Thoracic aorta (tissue), 2 donors: ENCODE measurements at places on chromosomes 2 and 18.

DNA sequence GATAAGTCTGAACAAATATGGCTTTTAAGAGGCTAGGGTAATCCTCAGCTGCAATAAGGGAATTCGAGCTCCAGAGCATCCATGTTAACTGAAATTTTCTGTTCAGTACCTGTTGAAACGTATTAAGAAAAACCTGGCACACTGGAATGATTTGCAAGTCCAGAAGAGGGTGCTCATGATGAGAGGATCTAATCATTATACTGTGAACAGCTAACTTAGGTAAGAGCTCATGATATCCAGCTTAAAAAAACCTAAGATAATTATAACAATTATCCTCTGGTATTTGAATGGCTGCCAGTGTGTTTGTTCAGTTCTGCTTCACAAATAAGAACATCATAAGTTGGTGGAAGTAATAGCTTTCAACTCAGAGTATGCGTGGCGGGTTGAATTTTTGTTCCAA, 1118.3 kb upstream of the DDX18 start:
- DNase-seq = no peak

- no peak for DNase-seq
Measured at GRCh38 chr18:66873899-66874298, 270.0 kb upstream of the CDH19 start.

GRCh38 chr2:197628043-197628500, 47.3 kb downstream of the RFTN2 start:
- no peak for DNase-seq

DNA sequence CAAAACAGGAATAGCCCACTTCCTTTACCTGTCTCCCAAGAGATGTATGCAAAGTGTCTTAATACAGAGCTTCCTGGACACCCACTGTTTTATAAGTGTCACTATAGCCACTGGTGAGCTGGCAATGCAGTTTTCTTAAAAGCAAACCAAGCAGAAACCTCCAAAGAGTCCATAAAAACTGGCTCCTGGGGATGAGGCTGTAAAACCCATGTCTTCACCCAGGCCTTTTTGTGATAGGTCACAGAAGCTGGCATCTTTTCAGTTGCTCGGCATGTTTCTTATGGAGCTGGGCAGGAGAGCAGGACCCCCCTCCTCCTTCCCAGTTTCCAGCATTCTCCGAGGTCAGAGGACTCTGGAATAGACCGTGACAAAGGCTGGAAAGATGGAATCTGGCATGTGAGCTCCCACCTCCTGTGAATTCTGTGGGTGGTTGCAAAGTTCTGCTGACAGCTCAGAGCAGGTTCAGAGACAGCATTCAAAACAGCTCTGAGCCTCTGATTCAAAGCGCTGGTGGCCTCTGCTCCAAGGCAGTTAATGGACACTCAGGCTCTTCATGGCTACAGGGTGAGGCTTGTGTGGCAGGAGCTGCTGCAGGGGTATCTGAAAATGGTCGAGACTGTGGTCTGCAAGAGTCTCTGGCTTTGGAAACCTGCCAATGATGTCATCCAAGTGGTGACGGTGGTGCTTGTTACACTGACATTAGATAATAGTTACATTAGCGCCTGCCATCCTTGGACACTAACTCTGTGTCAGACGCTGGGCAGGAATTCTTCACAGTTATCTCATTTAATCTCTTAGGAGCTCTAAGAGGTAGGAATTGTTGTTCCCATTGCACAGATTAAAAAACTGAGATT, 283.4 kb downstream of the CLIP4 start:
- no peak for DNase-seq

DNA sequence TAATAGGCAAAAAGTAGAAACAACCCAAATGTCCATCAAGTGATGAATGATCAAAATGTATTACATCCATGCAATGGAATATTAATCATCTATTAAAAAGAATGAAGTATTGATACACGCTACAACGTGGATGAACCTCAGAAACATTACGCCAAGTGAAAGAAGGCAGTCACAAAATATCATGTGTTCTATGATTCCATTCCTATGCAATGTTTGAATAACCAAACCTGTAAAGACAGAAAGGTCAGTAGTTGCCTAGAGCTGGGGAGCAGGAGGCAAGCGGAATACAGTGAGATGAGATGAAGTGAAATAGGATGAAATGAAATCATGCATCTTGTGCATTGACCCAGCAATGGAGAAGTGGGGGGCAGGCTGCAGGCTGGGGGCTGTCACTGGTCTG, 17.9 kb upstream of the COL6A3 start:
- DNase-seq = no peak

DNA sequence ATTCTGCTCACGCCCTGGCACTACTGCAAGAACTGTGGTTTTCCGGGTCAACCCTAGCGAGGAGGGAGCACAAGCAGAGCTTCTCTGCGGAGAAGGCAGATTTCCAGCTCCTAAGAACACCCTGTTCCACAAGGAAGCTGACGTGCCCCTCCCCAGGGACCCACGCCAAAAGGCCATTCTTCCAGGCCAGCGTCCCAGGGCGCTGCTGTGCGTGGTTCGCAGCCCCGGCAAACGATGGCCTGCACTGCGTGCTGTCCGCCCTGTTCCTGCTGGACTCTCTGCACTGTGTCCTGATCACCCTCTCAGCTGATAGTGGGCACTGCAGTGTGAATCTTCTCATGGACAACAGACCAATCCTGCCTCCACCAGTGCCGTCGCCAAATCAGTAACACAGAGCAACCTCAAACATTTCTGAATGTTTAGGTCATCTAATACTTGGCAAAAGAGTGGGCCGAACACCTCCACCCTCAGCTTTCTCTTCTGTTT, 49.1 kb downstream of the ADI1 start:
- DNase-seq = peak; percentile 57

- no peak for DNase-seq
Measured at GRCh38 chr2:191618786-191619185, 59.1 kb upstream of the NABP1 start.

GRCh38 chr2:131425231-131425941, 50.5 kb upstream of the TUBA3D start:
- DNase-seq = no peak

DNA sequence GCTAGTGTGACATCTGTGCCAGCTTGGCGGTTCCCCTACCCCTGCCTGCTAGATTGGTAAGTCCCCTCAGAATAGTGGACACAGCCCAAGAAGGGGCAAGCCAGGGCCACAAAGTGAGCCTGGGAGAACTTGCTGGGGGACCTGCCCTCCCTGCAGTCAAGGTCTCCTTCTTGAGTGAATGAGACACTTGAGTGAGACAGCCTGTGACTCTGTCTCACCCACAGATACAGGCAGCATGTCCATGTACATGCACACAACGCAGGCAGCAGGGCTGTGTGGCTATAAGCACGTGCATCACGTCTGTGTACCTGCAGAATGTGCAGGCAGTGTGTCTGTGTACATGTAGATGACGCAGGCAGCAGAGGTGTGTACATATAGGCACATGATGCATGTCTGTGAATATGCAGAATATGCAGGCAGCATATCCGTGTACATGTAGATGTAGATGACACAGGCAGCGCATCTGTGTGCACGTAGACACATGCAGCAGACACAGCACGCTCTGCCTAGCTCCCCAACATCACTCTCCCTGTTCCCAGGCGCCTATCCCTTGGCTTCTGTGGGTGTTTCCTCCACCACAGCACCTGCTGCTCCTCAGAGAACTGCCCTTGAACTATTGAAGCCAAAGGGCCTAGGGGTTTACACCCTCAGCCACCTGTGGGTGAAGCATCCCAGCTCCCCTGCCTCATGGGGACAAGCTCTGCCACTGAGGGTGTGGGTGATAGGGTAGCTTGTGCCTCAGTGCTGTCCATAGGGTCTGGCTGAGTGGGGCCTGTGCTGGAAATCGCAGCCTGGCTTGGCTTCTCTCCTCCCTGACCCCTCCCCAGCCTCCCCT, 147.2 kb upstream of the TWIST2 start:
- DNase-seq = no peak

- no peak for DNase-seq
Measured at GRCh38 chr18:35811896-35812295, 160.6 kb upstream of the RMP24 start.

DNA sequence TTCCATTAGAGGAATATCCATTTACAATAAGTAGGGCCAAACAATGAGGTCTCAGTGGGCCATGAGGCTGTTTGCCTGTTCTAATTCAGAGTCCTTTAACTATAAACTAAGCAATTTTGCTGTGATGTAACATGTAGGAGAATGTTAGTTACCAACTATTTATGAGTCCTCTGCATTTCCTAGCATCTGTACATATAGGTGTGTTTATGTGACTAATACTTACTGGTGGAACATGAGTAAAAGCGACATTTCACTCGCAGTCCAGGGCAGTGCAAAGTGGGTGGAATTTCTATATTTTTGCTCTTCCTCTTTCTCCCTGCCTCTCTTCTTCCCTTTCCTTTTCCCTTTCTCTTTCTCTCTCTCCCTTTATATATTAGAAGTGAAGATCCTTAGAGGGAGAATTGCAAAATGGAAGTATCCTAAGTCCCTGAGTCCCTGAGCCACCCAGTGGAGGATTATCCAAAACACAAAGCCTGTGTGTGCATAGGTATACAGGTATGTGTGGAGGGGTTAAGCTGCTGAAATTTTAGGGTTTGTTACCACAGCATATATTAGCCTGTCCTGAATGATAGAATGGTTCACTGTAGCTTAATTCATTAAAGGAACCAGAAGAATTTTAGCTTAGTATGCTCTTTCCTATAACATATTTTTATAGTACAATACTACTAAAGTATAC, 487.0 kb upstream of the FANCL start:
- no peak for DNase-seq

DNA sequence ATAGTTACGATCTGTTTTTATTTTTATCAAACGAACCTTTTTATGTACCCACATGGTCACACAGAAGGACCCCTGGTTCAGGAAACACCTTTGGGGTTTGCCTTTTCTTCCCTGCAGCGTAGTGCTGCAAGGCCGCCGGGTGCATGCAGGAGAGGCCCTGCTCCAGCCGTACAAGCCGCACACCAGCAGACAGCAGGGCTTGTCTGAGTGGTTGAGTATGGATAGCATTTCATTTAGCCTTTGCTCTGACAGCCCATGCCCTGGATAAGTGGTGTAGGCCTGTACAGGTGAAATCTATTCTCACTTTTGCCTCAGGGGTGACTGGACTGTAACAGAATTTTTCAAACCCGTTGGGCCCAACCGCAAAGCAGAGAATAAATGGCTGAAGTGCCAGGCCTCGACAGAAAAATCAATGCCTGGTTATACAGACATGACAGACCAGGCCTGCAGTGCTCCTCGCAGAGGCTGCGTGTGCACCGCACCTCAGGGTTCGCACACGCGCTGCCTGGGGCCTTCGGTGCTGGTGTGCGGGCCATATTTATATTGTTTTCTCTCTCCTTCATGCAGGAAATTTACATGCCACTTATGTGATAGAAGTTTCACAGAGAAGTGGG, 279.1 kb downstream of the ZNF407 start:
- DNase-seq = no peak

GRCh38 chr2:189168856-189169499, 10.6 kb downstream of the COL5A2 start:
- DNase-seq = no peak

DNA sequence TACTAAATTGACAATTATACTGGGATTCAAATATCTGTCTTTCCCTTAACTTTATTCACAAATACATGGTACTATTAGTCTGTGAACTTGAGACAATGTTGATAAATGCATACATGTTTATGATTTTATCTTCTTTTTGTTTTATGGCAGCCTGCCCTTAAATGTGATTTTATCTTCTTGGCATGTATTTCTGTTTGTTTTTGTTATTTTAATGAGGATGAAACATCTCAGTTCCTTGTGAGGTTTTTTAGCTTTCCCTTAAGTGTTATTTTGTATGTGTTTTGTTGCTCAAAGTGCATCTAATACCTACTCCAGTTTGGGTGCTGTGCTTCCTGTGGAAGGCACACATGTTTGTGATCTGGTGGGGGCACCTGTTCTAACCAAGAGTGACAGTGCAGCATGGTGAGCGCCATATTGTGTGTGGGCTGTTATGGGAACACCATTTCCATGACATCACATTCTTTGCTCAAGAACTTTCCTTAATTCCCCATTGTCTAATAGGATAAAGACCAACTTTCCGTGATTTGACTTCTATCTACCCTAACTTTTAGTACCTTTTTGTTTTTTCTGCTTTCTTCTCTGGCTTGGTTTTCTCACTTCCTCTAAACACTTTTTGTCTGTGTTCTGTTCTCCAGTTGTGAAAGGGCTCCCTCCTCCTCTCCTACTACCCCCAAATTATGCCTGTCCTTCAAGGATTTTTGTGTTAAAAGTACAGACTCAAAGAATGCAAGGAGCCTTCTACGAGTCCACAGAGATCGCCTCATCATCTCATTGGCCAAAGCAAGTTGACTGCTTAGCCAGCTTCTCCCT, 162.1 kb upstream of the TTC39C start:
- DNase-seq = no peak

DNA sequence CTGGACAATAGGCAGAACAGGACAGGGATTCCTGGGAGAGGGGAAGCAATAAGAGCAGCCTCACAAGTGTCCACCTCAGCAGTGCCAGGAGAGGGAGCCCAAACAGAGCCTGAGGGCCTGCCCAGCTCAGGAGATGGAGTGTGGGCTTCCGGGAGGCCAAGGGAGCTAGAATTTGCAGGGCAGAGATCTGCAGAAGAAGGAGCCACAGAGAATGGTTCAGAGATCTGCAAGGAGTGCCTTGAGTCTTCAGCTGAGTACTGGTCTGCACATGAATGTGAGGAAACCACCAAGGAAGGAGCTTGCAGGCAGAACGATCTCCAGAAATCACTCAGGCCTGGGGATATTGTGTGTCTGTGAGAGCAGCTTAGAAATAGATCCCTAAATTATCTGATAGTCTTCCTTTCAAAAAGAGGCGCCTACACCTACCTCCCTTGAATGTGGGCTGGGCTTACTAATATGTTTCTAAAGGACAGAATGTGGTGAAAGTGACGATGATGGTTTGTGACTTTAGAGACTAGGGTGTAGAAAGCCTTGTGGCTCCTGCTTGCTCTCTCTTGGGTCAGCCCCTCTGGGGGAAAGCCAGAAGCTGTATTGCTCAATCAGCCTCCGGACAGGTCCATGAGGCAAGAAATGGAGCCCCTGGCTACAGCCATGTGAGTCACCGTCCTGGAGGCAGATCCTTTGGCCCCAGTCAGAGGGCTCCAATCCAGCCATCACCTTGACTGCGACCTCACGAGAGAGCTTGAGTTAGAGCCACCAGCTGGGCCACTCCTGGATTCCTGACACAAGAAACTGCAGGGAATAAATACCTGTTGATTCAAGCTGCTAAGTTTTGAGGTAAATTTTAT, 7.6 kb upstream of the LPIN1 start:
- DNase-seq = peak; percentile 82
